SW480 (cell line): ENCODE measurements at places on chromosomes 5 and 9.

- DNase-seq = no peak
Observed at GRCh38 chr9:4167079-4167671, 132.7 kb downstream of the GLIS3 start.

DNA sequence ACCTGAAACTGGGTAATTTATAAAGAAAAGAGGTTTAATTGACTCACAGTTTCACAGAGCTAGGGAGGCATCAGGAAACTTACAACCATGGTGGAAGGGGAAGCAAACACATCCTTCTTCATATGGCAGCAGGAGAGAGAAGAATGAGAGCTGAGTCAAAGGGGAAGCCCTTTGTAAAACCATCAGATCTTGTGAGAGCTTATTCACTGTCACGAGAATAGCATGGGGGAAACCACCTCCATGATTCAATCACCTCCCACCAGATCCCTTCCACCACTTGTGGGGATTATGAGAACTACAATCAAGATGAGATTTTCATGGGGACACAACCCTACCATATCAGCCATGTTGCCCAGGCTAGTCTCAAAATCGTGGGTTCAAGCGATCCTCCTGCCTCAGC lies 143.4 kb downstream of the FGF18 start:
- no peak for DNase-seq

DNA sequence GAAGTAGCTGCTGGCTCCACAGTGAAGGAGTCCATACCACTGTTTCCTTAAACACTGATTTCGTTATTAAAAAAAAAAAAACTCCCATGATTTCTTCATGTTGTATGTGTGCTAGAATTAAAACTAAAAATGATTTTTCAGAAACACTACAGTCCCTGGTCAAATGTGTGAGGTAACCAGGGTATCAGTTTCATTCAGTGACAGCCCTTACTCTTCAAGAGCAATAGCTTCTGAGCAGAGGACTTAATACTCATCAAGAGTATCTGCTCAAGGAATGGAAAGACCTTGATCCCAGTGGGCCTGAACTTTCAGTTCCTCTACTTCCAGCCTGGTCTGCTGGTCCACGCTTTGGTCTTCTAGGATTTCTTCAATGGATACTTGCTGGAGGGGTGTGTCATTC lies 95.1 kb downstream of the BNC2 start:
- no peak for DNase-seq

- no peak for DNase-seq
Observed at GRCh38 chr5:179908528-179908927, 831 bp upstream of the TBC1D9B start.

DNA sequence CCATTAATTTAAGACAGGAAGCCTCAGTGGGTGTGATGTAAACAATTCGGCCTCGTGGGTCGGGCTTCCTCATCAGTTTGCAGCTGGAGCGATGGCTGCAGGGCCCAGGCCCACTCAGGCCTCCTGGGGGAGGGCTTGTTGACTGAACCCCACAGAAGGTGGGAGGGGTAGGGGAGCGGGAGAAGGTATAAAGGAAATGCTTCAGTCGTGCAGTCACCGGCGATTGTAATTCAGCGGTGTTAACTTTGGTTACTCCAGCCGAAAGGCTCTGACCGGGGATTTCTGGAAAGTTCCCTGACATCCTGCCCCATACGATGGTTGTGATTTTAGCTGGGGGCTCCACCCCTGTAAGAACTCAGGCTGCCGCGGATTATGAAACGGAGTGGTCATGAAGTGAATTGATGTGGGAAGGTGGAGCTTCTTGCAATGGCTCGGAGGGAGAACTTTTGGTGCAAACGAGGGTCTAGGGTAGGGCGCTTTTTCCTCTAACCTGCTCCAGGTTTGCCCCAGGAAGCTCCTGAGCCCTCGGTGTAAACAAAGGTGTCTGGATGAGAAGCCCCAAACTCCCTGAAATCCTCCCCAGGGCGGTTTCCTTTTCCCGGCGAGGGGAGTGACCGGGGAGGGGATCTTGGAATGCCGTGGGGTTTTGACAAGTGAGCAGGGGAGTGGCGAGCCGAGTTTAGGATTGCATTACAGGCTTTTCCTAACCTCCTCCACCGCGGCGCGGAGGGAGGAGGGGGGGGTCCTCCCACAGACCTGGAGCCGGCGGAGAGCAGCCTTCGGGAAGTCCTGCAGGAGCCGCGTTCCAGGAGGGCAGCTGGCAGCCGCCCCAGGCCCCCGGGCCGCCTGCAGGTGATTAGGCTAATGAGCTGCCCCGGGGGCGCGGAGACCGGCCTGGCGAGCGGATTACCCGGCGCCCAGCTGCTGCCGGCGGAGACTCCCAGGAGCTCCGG lies 215.5 kb downstream of the PDZD2 start:
- DNase-seq = no peak

DNA sequence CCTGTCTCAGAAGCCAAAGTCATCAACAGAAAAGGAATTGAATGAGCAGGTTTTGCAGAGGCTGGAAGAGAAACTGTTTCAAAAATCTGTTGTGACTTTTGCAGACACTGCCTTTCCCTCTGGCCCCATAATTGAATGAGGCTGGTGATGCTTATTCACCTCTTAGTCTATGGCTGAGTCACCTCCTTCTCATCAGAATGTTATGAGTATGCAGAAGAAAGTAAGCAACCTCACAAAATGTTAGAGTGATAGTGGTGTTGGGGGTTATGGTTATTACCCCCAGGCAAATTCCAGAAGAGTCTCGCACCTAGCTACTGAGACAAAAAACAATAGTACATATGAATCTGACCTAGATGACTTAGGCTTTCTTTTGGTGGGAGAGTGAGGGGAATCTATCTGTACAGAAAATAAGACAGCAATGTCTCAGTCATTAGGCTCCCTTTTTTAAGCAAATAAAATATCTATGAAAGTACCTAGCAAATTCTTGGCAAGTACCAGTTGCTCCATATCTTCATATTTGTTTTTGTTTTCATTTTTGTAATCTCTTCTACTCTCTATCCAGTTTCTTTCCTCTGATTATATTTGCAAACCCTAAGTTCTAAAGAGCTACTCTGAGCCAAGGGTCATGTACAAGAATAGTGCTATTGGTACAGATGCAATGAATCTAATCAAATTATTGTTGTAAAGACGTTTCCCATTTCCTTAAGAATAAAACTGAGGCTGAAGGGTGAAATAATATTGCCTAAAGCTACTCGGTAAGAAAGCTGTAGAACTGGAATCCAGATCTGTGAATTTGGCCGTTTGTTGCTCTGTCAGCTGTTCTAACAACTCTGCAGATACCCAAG lies 498.1 kb upstream of the TNC start:
- DNase-seq = no peak

DNA sequence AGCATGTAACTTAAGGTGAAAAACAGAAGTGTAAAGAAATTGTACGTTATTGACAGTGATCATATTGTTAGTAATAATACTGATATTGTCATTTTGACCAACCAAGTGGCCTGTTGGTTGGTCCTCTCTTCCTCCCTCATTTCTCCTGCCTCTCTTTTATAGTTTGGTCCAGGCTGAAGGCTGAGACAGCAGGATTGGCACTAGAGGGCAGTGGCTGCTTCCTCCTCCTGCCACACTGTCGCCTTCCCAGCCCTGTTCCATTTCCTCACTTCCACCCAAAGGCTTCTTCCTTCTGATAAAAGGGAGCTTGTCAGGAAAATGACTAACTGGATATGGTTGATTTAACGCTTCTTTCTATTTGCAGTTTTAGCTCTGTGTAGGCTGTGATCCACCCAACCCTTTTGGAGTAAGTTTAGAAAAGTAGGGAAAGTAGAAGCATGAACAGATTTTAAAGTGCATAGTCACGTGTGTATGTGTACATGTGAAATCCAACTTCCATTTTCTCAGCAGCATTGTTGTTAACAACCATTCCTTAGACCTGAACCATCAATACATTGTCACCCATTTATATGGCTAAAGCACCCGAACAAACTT lies 35.6 kb downstream of the PTCD2 start:
- DNase-seq = peak; percentile 7

- no peak for DNase-seq
Observed at GRCh38 chr5:149014571-149015031, 48.3 kb downstream of the SH3TC2 start.

DNA sequence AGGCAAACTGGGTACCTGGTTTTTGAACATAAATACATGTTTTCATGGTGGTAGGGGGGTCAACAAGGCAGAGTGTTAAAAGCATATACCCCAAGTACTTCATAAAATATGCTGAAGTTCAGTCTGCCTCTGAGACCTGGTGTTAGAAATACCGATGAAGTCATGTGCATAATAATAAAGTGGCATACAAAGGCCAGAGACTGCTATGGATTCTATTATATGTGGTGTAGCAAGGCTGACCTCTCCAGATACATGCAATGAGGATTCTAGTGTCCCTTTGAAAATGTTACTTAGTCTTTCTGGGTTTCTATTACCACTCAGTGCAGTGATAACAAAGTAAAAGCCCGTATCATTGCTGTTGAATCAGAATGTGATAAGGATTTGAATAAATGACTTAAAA lies 487.5 kb upstream of the ZNF608 start:
- DNase-seq = no peak

- DNase-seq = no peak
Observed at GRCh38 chr9:121294866-121295661, 27.1 kb downstream of the GSN start.

- no peak for DNase-seq
Observed at GRCh38 chr9:15430920-15431844, 8.5 kb downstream of the SNAPC3 start.

- no peak for DNase-seq
Observed at GRCh38 chr9:126607086-126607485, 6.6 kb upstream of the LMX1B start.

- DNase-seq = no peak
Observed at GRCh38 chr5:36312953-36313672, 11.4 kb upstream of the RANBP3L start.

- DNase-seq = no peak
Observed at GRCh38 chr9:88672874-88673689, 138.1 kb downstream of the NXNL2 start.

GRCh38 chr5:79831381-79832309 lies 142.0 kb downstream of the CMYA5 start:
- no peak for DNase-seq

- no peak for DNase-seq
Observed at GRCh38 chr9:37919246-37919955, 15.5 kb upstream of the SLC25A51 start.

DNA sequence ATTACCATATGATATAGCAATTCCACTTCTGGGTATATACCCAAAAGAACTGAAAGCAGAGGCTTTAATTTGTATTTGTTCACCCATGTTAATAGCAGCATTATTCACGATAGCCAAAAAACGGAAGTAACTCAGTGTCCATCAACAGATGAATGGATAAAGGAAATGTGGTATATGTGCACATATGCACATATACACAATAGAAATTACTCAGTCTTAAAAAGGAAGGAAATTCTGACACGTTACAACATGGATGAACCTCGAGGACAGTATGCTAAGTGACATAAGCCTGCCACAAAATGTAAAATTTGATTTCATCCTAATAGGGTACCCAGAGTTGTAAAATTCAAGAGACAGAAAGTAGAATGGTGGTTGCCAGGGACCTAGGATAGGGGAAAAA lies 54.9 kb downstream of the NUP155 start:
- no peak for DNase-seq
